NCI-H146 (cell line): ENCODE measurements at places on chromosomes 7 and 10.

- DNase-seq, result peak; percentile 72
Observed at GRCh38 chr10:34906067-34906965, 91.2 kb upstream of the PARD3 start.

DNA sequence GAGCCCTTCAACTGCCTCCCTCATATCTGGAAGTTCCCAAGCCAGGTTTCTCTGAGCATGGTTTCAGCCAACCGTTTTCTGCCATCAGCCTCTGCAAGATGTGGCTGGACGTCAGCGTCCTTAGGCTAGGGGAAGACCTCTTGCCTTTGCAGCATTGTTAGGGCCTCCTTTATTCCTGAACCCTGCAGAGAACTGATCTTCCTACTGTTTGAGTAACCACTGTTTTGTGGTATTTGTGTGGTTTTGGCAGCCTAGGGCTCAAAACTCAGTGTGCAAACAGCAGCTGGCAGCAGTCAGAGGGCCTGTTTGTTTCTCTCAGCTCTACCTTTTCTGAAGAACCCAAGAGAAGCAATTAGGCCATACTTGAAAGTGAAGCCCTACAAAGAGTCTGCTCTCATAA lies 83.4 kb upstream of the SEMA3E start:
- DNase-seq, result peak; percentile 14

DNA sequence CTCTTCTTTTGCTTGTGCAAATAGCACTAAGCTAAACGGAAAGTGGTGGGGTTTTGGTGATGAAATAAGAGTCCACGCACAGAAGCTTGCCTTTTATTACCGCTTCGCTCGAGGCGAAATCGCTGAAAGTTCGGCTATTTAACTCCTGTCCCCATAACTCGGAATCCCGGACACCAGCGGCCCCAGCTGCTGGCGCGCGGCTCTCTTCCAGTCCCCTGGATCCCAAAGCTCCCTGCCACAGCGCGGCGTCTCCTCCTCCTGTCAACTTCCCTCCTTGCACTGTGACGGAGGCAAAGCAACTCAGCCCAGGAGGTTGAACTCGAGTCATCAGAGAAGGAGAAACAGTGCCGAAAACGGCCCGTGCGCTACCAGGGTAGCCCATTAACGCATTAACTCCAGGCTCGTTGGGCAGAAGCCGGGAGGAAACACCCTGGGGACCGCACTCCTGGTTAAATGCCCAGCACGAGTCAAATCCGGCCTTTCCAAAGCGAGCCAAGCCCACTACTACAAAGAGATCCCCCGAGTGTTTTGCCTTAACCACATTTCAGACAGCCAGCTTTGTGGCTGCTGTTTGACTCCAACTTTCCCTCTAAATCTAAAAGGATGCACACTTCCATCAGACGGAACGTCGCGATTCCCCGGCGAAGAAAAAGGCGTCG lies 1.3 kb downstream of the SEMA3D start:
- no peak for DNase-seq

DNA sequence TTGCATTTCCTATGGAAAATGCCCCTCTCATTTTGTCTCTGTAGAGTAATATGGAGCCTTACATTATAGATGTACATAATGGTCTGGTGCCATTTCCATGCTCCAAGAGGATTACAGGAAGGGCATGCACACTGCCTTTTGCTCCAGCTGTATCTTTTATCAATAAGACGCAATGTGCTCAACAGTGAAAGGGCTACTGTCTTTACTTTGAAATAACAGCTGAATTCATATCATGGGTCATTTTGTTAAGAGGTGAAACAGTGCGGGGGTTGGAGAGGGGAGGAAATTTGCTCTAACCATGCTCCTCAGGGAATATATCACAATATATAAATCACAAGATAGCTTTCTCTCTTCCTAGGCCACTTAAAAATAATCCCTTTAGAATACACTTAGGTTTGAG lies 77.7 kb downstream of the ICA1 start:
- DNase-seq, result no peak

DNA sequence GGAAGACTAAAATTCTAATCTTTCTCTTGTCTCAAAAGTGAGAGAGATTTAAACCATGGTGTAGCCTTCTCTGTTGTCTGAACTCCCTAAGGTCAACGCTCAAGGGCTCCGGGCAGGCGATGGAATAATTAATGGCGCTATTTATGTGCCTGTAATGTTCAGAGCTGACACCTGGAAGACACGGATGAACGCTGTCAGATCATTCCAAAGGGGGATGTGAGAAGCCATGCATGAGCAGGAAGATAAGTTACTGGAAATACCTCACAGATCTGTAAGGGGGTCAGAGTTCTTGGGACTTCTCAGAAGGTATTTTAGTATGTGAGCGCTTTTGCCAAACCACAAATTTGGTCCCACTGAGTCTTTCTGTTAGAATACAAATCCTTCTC lies 73.3 kb upstream of the MTPN start:
- DNase-seq, result peak; percentile 60

GRCh38 chr10:111972109-111972508 lies 211.5 kb downstream of the GPAM start:
- no peak for DNase-seq

GRCh38 chr7:1530946-1531262 lies 402 bp downstream of the MAFK start:
- no peak for DNase-seq

DNA sequence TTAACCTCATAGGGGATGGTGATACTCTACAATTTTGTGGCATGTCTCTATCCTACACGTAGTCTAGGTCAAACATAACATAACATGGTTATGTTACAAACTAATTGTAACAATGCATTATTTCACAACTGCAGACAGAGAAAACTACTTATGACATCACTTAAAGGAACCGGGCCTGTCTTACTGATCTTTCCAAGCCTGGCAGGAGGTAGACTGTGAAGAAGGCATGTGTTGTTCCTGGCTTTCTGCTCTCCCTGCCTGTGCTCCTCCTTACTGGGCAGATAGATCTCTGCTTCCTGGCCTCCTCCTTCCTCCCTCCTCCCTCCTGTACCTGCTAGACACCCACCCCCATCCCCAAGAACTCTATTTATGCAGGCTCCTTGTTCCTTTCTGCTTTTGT lies 5.4 kb downstream of the CACNB2 start:
- DNase-seq, result no peak

- no peak for DNase-seq
Observed at GRCh38 chr10:84398696-84399095, 70.3 kb downstream of the CCSER2 start.

DNA sequence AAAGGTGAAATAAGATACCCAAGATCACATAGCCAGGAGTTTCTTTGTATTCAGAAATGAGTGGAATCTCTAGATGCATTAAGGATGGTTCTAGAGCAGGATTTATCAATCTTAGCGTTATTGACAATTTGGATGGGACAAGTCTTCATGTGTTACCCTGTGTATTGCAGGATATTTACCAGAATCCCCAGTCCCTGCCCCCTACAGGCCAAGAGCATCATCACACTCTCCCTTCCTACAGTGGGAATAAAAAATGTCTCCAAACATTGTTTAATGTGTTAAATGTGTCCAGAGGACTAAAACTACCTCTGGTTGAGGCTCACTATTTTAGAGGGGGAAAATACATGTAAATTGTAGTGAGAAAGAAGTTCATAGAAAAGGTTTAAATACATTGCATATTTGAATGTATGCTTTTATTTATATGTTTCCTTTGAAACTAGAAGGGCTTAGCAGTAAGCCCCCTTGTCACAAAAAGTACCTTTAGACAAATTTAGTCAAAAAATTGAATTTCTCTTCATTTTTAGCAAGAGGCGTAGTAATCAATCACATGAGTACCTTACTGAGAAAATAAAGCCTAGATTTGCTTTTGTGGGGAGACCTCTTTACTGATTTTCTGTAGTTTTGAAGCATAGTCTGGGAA lies 141.2 kb downstream of the MLLT10 start:
- peak; percentile 40 for DNase-seq

GRCh38 chr7:64871761-64872160 lies 31.3 kb upstream of the ZNF273 start:
- DNase-seq, result no peak

GRCh38 chr10:14889318-14889717 lies 10.7 kb downstream of the SUV39H2 start:
- no peak for DNase-seq

- DNase-seq, result no peak
Observed at GRCh38 chr10:98314532-98315284, 46.7 kb upstream of the LOXL4 start.
